ENCODE measurements at places on chromosomes 5 and 9.

DNA sequence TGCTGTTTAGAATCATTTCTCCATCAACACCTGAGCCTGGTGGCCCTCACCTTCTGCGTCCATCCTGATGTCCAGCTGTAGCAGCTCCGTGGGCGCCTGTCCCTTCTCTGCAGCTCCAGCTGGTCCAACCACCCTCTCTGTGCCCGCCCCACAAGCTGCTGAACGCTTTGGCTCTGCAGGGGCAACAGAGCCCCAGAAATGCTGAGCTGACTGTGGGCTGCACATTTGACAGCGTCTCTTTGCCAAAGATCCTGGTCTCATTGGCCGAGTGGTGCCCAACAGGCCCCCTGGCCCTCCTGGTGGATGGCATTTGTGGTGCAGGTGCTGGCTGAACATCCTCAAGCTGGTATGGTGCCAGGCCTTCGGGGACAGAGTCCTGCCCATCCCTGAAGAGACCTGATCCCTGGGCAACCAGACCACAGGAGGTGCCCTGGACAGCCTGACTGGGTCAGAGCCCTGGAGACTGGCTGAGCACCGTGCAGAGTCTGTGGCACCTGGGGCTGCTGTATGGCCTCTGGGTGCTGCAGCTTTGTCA lies 25.3 kb upstream of the CEP72 start:
- no peak for DNase-seq

DNA sequence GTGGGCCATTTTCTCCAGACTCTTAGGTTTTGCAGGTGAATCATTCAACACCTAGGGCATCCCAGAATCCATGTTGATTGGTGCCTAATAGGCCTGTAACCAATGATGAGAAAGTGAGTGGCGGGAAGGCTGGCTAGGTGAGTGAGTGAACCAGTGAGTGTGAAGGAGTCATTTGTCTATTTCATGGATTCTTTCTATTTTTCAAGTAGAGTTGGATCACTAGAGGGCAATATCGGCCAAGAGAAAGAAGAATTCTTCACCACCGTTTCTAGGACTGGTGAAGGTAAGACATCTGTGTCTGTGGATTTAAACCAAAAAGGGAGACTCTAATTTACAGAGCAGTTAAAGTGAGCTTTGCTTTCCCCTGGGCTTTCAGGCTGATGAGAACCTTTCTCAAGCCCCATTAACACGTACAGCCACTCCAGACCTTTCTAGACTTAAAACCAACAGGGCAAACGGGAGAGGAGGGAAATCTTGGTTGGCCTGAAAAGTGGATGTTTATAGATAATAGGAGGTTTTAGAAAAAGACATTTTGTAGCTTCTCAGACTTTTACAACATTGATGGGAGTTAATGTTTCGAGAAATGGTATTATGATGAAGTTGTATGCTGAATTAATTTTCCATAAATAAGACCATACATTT lies 114.3 kb upstream of the IL12B start:
- peak; percentile 48 for DNase-seq

GRCh38 chr9:136202454-136203407 lies 2.2 kb downstream of the LHX3 start:
- no peak for DNase-seq

- no peak for DNase-seq
Observed at GRCh38 chr5:61132559-61132958, 29.7 kb downstream of the SMIM15 start.

- no peak for DNase-seq
Observed at GRCh38 chr9:15541872-15542271, 11.0 kb upstream of the CCDC171 start.

DNA sequence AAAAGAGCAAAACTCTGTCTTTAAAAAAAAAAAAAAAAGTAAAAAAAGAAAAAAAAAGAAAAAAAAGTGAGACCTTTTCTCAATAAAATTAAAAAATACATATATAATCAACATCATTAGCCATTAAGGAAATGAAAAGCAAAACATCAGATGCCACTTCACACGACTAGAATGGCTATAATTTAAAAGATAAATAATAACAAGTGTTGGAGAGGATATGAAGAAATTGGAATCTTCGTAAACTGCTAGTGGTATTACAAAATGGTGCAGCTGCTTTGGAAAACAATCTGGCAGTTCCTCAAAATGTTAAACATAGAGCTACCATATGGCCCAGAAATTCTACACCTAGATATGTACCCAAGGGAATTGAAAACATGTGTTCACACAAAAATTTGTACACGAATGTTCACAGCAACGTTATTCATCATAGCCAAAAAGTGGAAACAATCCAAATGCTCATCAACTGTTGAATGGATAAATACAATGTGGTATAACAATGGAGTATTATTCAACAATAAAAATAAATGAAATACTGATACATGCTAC lies 45.3 kb upstream of the SIL1 start:
- no peak for DNase-seq

DNA sequence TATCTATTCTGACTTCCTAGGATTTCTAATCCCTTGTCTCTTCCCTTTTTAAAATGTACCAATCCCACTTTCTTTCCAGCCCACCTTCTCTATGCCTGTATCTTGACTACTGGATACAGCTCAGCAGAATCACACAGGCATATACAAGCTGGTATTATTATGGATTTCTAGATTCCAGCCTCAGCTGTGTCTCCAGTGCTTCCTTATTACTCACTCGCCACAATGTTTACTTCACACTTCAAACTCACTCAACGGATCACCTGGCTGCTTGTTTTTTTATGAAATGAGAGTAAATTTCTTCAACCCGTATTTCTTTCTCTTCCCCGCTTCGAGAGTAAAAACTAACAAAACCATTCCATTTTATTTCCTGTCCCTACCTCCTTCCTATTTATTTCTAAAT lies 38.8 kb downstream of the CWC27 start:
- no peak for DNase-seq

DNA sequence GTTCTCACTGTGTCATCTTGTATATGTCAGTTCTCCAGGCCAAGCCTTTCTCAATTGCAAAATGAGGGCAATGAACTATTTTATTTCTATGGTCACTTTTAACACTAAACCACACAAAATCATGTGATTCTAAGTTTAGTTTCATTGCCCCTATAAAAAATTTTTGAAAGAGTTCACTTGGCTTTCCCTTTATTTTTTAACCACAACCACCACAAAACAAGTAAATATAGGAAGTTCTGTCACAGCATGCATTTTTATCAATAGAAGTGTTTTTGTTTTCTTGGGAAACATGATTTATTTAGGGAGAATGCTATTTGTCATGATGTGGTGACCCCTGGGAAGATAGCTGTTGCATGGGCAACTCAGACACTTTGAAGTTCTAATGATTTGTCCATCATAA lies 169.1 kb downstream of the CSNK1G3 start:
- DNase-seq, result no peak

GRCh38 chr9:3177936-3178335 lies 334.0 kb upstream of the PUM3 start:
- DNase-seq, result no peak

DNA sequence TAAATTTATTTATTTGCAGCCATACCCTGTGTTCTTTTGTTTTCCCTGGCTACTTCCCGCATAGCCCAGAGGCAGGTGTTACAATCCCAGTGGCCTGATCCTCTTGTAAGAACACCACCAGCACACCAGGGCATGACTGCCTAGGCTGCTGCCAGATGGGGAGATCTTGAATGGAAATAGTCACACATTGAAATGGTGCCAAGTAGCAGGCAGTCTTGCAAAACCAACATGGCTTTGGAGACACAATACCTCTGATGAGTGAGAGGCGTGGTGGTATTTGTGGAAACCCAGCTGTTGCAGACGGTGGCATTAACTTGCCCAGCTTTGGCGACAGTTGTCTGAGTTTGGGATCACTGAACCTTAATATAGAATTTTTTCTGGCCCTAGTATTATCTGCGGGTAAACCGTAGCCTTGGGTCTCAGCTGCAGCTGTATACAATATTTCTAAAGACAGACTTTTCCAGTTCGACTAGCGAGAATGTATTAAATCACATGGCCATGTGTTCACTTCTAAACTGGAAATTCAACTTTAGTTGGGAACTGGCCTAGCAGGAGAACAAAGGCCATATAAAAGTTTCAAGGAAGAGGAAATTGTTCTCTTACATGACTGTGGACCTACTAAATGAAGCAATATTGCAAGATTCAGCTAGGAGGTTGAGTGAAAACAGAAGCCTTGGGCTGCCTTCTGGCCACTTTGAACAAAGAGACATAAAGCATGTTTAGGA lies 277.0 kb downstream of the SMARCA2 start:
- DNase-seq, result no peak

DNA sequence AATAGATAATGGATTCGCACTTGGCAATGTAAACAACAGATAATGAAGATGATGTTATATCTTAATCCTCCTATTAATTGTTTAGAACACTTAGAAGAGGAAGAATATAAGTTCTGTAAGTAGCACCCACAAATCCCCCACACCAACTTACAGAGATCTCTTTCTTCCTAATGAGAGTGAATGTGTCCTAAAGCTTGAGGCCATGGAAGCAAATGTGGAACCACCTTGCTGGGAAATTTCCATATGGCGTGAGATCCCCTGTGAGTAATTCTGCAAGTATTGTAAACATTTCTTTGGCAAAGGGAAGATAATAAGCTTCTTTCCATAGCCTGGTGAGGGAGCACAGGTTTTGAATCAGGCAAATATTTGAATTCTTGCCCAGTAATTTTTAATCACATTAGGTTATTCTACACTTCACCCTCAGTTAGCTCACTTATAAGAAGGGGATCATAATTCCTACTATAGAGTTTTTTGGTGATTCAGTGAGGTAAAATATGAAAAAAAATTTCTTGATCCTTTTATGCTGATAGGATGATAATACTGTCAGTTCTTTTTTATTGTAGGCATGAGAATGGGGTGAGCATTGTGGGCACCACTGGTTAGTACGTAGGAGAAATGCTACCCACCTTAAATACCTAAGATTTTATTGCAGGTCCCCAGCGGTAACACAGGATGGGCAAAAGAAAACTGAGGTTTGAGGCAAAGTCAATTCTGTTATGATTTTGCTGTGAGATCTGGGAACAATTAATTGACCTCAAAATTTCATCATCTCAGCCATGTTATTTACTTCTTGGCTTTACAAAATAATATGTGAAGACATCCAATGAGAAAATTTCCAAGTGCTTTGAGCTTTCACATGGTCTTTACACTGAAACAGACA lies 574.8 kb downstream of the PSAT1 start:
- DNase-seq, result no peak

- no peak for DNase-seq
Observed at GRCh38 chr5:43190755-43191603, 1.0 kb upstream of the NIM1K start.

- DNase-seq, result no peak
Observed at GRCh38 chr5:61366497-61367240, 34.6 kb downstream of the ZSWIM6 start.

DNA sequence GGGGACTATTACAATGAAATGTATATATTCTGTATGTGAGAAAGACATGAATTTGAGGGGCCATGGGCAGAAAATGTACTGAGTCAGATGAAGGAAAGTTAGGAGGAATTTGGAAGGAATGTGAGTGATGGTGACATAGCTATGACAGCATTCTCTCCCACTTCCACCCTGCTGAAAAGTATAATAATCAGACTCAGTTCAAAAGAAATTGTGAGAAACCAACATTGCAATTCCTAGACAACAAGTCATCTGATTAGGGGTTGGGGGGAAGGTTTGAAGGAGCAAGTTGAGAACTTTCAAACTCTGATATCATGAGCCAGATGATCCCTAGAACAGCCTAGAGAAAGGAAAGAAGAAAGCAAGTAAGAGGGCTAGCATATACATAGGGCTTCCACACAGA lies 370.6 kb downstream of the DMRTA1 start:
- no peak for DNase-seq

DNA sequence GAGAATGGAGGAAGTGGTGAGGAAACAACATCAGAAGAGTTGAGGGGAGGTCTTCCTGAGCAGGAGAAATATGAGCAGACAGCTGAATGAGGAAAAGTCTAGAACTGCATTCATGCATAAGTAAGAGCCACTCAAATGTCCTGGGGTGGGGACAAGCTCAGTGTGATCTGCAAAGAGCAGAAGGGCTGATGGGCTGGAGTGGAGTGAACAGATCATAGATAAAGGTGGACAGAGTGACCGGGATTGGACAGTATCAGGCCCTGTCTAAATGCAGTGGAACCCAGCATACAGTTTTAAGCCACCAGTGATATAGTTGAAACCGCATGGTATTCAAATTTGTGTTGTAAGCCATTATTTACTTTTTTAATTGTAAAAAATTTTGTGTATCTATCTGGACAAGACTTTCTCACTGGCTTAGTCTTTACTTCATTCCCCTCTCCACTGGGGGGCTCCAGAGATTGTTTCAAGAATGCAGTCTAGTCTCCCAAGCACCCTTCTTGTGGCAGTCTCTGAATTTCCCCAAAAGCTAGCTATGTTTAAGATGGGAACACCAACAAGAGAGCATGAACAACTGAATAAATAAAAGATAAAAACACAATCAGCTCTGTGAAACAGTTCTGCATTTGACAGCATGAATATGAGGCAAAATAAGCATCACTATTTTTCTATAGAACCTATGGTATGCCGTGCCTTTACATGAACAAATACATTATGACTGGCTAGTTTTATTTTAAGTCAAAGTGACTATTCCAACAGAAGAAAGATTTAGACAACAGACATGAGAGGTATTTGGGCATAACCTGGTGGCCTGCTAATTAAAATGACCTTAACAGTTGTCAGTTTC lies 10.7 kb upstream of the STK32A start:
- peak; percentile 8 for DNase-seq

DNA sequence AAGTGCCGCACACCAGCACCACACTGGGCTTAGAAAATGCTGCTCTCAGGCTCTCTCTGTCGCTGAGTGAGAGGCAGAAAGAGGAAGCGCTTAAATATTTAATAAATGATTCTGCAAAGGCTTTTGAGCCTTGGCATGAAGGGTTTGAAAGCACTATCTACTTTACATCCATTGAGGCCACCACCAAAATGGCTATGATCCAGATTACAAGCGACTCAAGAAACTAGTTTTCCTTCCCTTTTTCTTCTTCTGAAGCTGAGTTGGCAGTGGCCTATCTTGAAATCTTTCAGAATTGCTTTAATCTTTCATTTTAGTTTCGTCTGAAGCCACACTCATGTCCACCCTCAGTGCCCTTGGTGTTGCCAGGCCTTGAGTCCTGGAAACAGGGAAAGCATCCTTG lies 59.5 kb downstream of the EBF1 start:
- DNase-seq, result no peak

DNA sequence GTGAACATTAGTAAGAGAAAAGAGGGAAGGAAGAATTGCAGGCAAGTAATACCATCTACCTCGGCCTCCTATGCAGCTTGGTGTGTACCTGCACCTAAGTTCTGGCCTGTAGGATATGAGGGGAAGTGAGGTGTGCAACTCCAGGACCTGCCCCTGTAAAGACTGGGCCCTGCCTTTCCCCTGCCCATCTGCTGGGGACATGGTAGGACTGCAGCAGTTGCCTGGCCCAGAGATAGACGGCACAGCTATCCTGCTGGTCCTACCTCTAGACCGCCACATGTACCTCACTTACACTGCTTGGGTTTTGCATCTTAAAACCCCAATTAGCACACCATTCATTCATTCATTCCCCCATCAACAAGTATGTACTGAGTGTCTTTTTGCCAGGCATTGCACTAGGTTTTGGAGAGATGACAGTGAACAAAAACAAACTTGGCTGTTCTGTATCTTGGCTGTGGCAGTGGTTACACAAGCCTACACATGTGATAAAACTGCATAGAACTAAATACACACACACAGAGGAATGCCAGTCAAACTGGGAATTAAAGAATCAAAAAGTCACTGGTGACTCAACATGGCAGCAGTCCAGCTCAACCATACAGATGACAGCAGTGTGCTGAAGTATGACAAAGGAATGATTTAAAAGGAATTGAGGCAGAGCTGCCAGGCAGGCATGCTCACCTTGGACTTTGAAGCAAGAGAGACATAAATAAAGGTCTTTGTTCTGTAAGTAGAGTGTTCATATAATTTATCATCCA lies 23.3 kb upstream of the MGAT1 start:
- DNase-seq, result peak; percentile 86
